ENCODE measurements at places on chromosomes 6 and 20.
A peak's percentile ranks its signal among the peaks of the same experiment; 100 is the strongest.

DNA sequence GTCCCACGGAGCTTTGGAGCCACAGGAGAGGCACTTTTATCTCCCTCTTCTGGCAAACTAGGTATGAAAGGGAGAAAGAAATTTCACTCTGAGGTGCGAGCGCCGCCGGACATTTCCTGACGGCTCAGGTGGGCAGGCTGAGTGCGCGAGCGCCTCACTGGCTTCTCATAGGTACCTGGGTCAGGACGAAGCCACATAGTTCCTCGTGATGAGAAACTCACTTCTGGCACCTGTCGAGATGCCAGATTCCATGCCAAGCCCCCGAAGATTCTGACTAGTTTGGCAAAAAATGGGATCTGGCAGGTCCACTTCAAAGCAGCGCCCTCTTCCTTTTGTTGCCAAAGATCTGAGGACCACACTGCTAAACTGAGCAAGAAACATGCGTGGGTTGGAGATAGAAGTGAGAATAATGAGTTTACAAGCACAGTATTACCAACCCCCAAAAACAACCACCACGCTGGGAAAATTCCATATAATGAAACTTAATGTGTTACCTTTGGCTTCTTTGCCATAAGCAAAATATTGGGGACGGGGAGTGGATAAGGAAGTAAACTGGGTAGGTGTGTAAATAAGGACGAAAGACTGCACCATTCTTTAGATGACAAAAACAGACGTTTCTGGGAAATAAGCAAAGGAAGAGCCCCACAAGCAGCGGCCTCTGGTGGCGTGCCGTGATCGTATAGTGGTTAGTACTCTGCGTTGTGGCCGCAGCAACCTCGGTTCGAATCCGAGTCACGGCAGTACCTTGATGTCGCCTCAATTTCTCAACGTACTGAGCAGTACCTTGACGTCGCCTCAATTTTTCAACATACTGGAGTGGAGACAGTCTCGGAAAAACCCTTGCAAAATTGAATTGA is 89.8 kb upstream of the PRSS16 start:
- peak; percentile 65 for DNase-seq

DNA sequence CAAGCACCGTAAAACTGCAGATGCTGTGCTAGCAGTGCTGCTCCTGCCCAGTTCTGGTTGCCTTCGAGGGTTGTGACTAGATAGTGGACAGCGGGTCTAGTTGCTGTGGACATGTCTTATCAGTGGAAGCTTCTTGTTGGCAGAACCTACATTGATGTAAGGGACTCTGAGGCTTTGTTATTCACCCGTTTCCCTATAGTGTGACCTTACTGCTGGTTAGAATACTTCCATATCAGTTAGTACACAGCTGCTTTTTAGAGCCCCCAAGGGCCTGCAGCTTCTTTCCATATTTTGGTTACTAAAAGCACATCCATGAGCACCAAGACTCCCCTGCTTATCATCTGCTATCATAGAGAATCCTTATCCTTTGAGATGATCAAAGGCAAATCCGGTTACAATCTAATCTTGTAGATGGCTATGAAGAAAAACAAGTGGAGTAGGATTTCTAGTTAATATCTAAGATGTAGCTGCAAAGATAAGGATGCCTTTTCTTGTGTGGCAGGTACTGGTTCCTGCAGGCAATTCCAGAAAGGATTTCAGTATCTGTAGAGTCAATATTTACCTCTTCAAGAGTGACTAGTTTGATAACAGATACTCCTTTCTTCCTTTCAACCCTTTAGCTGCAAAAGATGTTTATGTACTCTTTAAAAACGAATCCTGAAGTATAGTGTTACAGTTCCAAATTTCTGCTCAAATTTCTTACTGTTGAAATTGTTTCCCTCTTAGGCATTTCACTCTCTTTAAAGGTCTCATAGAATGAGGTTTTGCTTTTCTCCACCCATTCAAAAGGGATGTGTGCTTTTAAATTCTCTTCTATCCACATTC is 163.6 kb downstream of the JARID2 start:
- DNase-seq, result no peak

- no peak for DNase-seq
These were observed 177.3 kb downstream of the CDKAL1 start for GRCh38 chr6:20711518-20711917.

DNA sequence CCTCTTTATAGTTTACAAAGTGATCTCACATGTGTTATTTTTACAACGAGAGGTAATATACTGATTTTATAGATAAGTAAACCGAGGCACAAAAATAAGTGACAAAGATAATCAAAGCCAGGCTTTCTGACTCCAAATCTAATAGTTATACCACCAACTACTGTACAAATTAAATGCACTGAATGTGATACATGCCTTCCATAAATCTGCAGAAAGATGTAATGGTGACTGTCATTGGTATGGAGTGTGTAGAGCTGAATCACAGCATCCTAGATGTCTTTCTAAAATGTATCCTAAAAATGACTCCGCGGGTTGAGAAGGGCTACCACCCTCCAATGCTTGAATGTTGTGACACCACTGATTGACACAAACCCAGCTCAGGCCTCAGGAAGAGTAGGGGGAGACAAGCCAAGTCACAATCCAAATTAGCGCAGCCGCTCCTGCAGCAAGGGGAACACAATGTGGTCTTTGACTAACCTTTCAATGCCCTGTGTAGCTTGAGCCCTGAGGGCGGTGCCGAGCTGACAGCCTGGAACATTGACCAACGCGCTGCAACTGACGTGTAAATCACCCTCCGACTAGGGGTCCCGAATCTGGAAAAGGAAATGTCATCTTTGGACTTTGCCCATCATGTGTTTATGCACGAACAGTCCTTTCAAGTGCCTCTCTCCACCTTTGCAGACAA is 136.8 kb downstream of the OLIG3 start:
- DNase-seq, result no peak

DNA sequence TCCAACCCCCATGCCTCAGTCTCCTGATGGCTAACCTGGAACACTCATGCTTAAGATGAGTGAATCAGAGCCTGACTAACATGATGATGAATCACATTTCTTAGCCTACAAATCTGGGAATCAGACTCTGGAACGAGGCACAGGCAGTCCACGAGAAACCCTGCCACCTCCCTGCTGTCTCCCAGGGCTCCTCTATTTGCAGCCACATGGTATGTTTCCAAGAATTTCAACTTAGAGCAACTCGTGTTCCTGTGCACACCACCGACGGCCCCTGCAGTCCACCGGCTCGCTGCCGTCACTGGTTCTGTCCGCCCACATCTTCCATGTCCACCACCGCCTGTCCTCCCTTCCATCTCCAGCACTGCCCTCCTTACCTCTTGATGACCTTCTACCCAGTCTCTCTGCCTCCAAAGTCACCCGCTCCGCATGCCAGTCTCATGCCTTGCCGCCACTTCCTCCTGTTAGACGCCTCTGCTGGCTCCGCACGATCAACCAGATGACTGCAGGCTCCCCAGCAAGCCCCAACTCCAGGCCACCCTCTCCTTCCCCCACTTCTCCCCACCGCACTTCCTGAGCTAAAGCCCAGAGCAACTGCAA is 87.6 kb downstream of the AGPAT4 start:
- no peak for DNase-seq

DNA sequence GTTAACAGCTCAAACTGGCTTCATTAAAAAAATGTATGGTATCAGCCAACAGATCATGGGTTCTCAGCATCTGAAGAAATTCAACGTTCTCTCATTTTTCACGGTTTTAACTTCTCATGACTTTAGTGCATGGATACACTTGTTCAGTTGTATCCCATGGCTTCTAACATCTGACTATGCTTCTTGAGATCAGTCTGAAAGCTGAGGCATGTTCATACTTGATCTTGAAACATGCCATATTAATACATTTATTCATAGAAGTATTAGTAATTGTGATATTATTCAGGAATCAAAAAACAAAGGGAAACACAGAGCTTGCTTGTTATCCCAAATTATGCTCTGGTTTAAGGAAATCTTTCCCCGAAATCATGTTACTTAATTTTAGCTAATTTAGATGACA is 649.4 kb downstream of the PRKN start:
- DNase-seq, result no peak

DNA sequence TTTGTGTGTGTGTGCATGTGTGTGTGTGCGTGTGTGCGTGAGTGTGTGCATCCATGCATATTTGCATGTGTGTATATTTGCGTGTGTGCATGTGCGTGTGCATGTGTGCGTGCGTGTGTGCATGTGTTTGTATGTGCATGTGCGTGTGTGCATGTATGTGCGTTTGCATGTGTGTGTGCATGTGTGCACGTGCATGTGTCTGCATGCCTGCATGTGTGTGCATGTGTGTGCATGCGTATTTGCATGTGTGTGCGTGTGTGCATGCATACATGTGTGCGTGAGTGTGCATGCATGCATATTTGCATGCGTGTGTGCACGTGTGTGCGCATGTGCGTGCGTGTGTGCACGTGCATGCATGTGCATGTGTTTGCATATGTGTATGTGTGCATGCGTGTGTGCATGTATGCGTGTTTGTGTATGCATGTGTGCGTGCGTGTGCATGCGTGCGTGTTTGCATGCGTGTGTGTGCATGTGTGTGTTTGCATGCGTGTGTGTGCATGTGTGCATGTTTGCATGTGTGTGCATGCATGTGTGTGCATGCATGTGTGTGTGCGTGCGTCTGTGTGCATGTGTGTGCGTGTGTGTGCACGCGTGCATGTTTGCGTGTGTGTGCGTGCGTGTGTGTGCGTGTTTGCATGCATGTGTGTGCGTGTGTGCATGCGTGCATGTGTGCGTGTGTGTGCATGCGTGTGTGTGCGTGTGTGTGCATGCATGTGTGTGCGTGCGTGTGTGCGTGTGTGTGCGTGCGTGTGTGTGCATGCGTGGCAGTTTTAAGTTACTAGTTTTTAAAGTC is 57.7 kb upstream of the SMOC2 start:
- no peak for DNase-seq

GRCh38 chr6:41038205-41038604 is 816 bp downstream of the UNC5CL start:
- no peak for DNase-seq

DNA sequence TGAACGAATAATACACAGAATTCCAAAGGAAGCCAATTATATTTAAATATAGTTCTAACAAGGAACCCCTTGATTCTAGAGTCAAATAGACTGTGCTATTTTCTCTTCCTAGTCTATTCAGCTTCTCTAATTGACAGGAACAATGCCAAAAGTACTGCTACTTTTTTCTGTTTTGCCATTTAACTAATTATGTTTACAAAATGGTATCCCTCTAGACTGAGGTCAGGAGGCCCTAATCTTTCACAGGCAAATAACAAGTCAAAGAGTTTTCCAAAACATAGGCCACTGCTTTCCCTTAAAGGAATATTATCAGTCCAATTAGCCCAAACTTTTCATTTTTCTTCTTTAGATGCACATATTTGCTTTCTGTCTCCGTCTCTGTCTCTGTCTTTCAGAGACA is 539.3 kb downstream of the RFPL4B start:
- no peak for DNase-seq

- no peak for DNase-seq
These were observed 24.7 kb upstream of the CCN6 start for GRCh38 chr6:112029045-112029822.

GRCh38 chr6:17156112-17156921 is 54.5 kb downstream of the STMND1 start:
- DNase-seq, result peak; percentile 43

GRCh38 chr6:37569317-37569716 is 69.6 kb upstream of the CCDC167 start:
- no peak for DNase-seq

- no peak for DNase-seq
These were observed 81.1 kb downstream of the RIPOR3 start for GRCh38 chr20:50610212-50610718.

- peak; percentile 99 for DNase-seq
These were observed 34.7 kb upstream of the FKBP1A start for GRCh38 chr20:1427457-1428054.

DNA sequence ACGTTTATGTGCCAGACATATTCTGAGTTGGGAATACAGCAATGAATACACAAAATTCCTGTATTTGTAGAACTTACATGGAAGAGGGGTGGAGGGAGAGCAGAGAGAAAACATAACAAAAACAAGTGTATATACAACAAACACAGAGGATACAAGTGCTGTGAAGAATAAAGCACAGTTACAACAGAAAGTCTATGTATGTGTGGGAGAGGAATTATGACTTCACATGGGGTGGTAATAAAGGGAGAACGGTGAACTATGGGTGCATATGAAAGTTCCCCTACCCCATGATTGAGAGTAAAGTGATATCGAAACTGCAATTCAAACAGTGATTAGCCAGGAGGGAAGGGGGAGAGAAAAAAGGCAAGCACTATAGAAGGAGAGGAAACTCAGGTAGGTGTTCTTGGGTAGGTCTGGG is 24.6 kb downstream of the HBS1L start:
- no peak for DNase-seq

DNA sequence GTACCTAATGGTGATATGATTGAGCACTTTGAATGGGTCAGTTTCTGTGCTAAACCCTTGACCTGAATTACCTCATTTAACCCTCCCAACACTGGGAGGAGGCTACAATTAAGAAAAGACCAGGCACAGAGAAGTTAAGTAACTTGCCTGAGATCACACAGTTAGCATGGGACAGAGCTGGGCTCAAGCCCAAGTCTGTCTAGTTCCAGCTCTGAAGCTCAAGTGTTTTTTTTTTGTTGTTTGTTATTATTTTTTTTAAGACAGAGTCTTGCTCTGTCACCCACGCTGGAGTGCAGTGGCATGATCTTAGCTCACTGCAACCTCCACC is 4.0 kb downstream of the FAM83D start:
- no peak for DNase-seq

- no peak for DNase-seq
These were observed 32.8 kb downstream of the PSMB9 start for GRCh38 chr6:32886681-32887383.

DNA sequence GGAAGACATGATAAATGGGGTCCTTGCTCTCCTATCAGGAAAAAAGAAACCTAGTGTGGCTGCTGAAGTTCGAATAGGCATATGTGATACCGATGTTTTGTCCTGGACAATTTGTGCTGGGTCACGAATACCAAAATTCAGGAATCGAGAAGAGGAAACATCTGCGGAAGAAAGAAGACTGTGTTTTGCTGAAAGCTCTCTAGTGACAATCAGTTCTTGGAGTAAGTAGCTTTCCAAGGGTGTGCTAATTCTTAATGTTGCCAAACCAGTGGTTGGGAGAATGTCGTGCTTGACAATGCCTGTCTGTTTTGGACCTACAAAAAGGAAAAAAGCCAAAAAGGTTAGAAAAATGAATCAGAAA is 956.1 kb downstream of the PHF3 start:
- no peak for DNase-seq

DNA sequence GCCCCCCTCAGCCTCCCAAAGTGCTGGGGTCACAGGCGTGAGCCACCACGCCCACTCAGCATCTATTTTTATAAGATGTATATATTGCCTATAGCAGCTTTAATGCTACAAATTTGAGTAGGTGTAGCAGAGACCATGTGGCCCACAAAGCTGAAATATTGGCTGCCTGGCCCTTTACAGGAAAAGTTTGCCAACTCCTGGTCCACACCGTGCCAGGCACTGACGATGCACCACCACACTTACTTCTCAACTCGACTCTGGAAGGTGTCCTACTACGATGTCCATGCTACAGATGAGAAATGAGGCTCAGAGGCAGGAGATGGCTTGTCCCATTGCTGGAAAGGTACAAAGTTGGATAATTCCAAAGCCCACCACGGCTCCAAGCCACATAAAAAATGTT is 17.2 kb upstream of the SRSF6 start:
- DNase-seq, result no peak

Measured in NCI-H510A treated with DMSO at 0.1 percent for 48 hours (cell line).